ENCODE measurements at places on chromosomes 6 and 20.

DNA sequence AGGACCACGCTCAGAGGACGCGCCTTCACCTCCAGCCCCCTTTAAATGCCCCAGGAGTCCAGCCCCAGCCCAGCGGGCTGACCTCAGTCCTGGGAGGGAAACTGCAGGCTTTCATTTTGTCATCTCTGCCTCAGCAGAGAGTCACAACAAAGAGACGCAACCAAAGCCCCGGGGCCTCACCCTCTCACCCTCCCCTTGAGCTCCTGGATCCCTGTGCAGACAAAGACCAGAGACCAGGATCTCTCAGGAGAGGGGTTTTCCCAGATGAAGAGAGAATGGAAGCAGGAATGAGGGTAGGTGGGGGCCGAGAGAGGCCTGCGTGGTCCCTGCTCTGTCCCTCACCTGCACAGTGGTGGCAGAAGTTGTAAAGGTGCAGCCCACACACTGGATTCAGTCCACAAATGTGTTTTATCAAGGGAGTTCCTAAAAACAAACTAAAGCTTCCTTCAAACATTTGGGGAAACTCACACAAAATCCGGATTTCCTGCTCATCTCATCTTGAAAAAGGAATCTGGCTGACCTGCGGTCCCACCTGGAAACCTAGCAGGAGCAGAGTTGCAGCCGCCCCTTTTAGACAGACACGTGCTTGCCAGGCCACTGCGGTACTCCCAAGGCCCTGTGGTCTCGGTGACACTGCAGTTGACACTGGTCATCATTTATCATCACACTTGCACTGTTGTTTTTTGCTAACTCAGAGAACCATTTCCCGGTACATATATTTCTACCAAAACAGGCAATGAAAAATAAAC, 27.1 kb downstream of the PTGIS start:
- DNase-seq: no peak

DNA sequence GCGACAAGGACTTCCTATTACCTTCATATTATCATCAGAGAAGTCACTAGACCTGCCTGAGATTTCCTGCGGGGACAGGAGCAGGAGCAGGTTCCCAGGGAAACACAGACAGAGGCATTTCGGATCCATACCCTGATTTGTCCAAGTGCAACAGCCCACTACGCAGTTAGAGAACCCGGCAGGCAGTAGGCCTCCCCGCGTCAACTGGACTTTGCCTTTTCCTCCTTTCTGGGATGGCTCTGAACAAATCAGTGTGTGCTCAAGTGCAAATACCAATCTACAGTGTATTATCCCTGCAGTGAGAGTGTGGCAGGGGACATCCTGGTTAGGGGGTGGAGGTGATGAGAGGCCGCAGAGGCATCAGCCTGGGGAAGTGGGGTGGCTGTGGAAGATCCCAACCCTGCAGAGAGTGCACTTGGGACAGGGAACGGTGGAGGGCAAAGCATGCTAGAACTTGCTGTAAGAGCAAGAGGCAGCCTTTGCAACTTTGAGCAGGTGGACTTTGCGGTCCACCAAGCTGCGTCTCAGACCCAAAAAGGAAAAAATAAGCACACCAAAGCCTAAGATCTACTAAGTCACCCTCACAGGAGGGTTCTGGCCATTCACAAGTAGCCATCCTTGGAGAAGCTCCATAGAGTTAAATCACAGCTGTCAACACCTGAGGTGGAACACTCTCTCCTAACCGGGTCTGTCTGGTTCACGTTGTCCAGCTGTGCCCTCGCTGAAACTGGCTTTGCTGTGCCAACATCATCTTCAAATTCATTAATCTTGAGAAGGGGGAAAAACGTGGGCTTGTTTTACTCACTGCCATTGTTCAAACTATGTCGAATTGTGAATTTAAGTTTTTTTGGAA, 159.1 kb downstream of the ZDHHC14 start:
- no peak for DNase-seq

GRCh38 chr6:89145091-89145955, 532 bp upstream of the PM20D2 start:
- no peak for DNase-seq

- DNase-seq: no peak
These were observed 111.3 kb downstream of the SIM1 start for GRCh38 chr6:100353276-100354015.

DNA sequence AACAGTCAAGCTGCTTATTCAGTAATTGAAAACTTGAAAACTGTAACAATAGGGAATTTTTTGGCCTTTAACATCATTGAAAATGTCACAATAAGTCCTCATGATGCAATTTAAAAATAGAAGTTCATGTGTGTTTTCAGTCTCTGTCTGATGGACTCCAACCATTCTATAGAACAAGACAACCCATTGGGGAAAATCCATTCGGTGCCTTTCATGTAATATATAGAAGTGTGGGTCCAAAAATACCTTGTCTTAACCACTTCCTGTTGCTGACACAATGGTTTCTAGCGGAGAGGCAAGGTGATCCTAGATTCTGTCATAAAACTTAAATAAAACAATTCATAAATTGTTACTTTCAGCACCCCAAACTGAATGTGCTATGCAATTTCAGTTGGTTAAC, 1131.3 kb upstream of the MAP3K7 start:
- no peak for DNase-seq

- no peak for DNase-seq
These were observed 2.9 kb downstream of the MAP7 start for GRCh38 chr6:136547336-136547735.

DNA sequence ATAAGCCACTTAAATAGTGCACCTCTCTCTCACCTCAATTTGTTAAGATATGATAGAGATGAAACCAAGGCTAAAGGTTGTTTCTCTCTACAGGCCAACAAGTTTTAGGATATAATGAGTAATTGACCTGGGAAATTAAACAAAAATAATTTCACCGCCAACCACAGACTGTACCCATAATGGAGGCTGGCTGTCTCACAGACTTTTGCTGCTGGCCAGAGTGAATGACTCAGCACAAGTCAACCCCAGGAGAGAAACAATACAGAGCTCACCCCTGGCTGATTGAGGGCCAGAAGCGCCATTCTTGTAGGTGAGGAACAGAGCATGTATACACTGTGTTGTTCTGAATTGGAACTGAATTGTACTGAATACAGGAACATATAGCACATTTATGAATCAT, 99.9 kb downstream of the CAP2 start:
- DNase-seq: no peak

DNA sequence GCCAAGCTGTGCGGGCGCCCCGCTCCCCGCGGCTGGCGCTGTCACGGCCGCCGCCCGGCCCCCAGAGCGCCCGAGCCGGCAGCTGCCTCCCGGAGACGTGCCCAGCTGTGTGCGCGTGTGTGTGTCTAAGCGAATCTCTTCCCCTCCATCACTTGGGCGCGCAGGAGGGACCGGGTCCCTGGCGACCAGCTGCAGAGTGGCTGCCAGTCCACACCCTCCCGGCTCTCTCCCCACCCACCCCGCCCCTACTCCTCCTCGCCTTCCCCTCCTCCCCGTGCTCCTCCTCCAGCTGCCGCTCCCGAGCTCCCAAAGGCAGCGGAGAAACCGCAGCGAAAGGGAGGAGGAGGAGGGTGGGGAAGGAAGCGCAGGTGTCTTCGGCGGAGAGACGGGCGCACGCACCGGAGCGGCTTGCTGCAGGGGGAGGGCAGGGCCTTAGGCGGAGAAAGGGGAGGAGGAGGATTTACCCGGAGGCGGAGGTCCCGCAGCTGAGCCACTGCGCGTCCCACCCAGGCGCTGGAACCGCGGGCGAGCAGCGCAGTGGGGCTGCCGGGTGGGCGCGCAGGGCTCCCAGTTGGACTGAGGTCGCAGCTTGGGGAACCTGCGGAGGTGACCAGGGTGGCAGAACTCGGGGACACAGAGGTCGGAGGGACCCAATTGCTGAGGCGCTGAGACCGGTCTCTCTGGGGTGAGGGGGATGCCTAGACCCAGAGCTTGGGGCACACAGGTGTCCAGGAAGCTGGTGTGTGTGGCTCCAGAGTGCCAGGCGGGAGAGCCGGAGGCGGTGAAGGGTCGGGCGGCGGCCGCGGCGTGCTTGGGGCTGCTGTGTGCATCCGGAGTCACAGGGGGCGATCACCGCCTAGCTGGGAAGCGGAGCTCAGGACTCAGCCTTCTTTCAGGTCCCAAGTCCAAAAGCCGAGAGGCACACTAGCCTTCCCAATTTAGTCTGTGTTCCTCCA, at the start of gene HS3ST5:
TSS of gene HS3ST5 (minus strand) at position 198 of the 956 bp plus-strand sequence. CDS start 280,178 bp downstream, outside the sequence.
- DNase-seq: no peak

- no peak for DNase-seq
These were observed 33.4 kb downstream of the MTRES1 start for GRCh38 chr6:107061125-107062020.

DNA sequence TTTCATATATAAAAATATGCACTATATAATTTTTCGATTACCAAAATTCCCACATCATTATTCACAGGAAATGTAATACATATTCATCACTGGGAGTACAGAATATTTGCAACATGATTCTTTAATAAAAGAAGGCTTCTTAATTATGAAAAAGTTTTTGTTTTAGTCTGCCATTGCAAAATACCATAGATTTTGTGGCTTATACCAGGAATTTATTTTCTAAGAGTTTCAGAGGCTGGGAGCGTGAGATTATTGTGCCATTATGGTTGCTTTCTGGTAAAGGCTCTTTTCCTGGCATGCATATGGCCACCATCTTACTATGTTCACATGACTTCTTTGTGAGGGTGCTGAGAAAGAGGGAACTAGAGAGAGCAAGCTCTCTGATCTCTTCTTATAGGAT, 306.9 kb upstream of the ADGRB3 start:
- no peak for DNase-seq

DNA sequence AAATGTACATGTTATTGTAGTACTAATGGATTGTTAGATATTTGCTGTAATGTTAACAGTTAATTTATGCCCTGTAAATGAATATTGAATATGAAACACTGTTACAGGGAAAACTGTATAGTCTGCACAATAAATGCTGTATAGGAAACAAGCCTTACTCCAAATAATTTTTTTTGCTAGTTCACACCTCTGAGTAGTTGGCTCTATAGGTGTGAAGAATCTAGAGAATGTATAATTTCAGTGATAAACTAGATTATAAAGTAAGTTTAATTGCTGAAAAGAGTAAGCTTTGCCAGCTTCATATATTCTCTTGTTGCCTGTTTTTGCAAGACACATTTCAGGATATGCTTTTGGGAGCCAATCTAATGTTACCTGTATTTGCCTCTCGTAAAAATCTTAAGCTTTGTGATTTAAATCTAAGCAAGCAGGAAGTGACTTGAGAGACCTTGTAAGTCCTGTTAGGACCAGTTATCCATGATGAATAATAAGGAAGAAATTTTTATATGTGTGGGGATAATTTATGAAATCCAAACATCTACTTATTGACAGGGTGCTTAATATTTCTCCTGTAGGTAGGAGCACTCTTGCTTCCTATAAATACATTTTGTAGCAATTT, 232.4 kb downstream of the ZFAND3 start:
- no peak for DNase-seq

- no peak for DNase-seq
These were observed 3.7 kb downstream of the RRBP1 start for GRCh38 chr20:17678295-17678694.

DNA sequence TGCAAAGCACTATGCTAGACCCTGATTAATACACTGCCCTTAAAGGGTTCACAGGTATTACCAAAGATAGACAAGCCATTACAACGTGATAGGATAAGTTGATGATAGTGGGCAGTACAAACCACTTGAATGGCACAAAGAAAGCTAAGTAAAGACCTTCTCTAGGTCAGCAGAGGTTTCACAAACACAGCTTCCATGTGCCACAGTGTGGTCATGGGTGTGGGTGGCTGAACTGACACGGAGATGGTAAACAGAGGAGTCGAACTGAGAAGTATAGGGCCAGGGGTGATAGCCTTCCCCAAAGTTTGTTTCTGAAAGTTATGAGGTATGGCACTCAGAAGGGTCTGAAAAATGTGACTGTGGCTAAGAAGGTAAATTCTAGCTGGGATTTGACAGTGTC, 4.3 kb downstream of the ZBTB9 start:
- DNase-seq: no peak

GRCh38 chr20:32028647-32029372, 18.6 kb downstream of the CCM2L start:
- DNase-seq: no peak

GRCh38 chr6:52216932-52217575, 27.2 kb downstream of the IL17F start:
- no peak for DNase-seq

DNA sequence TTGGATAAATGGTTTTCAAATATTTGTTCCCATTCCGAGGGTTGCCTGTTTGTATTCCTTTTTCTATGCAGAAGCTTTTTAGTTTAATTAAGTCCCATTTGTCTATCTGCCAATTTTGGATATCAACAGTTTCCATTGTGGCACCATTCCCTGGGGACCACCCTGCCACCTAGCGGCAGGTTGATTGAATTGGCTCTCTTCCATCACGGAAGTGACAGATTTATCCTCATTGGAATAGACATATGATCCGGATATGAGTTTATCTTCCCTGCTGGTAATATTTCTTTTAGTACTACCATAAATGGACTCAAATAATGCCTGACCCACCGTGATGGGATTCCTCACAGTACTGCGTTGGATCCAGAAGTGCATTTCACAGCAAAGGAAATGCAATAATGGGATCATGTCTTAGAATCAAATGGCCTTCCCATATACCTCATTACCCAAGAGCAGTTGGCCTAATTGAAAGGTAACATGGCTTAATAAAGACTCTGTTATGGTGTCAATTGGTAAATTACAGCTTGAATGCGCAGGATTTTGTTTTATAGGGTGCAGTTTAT, 327.0 kb downstream of the BMP2 start:
- DNase-seq: no peak

GRCh38 chr6:49326347-49326746, 136.7 kb downstream of the MMUT start:
- DNase-seq: no peak

GRCh38 chr6:36139431-36139830, 9.1 kb downstream of the MAPK13 start:
- no peak for DNase-seq

DNA sequence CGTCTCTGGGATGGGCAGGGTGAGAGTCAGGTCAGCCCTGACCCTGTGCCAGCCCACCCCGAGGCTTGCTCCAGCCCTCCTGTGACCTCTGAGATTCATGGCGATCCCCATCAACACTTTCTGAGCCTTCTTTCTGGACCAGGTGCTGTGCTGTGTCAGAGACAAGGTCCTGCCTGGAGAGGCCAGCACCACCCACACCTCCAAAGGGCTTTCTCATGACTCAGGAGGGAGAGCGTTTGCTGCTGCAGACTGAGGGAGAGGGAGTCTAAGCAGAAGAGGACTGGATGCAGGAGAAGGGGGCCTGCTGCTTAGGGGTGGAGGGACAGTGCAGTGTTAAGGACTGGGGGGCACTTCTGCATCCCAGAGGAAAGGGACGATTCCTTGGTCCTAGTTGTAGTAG, 193.5 kb downstream of the LRFN2 start:
- DNase-seq: no peak

DNA sequence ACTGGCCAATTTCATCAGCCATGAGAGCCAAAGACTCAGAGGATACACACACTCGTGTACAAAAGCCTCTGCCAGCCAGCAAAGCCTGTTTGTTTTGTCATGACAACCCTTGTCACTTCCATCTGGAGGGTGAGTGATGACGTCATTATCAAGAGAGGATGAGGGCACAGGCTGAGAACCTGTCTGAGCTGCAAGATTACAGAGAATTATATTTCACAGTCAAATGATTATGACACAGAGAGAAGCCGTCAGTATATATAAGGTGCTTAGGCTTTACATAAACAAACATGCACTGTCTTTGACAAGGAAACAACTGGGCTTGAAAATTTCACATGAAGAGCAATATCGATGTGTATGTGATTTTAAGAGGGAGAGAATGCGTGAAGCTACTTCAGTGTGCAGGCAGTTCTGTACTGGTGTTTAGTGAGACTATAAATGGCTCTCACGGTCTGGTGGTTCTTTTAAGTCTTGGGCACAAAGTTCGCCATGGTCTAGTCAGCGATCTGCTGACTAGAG, 36.5 kb upstream of the BCLAF1 start:
- no peak for DNase-seq

GRCh38 chr20:53927990-53928389, 142.4 kb downstream of the BCAS1 start:
- DNase-seq: no peak

Measured in esophagus squamous epithelium (tissue), 5 donors.